ENCODE measurements at places on chromosomes 4 and X.

DNA sequence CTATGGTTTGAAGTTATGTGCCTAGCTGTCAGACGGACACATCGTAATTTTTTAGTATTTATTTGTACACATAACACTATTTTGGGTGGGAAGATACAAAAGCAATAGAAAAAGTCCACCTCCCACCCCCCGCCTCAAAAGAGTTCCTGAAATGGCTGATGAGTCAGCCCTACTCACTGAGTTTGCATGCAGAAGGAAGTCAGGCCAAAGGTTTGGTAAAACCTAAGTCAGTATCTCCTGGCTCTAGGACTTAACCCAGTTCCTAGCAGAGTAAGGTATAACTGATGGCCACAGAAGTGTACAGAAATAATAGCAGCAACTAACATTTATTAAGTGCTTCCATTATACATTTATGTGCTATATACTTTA lies 2.9 kb upstream of the KLHL2 start:
- no peak for DNase-seq

- DNase-seq, result no peak
Measured at GRCh38 chr4:102541697-102542096, 40.5 kb downstream of the NFKB1 start.

- peak; percentile 4 for DNase-seq
Measured at GRCh38 chr4:176340871-176341685, 21.3 kb downstream of the SPCS3 start.

GRCh38 chrX:40746521-40746920 lies 11.2 kb upstream of the MED14 start:
- DNase-seq, result peak; percentile 80

DNA sequence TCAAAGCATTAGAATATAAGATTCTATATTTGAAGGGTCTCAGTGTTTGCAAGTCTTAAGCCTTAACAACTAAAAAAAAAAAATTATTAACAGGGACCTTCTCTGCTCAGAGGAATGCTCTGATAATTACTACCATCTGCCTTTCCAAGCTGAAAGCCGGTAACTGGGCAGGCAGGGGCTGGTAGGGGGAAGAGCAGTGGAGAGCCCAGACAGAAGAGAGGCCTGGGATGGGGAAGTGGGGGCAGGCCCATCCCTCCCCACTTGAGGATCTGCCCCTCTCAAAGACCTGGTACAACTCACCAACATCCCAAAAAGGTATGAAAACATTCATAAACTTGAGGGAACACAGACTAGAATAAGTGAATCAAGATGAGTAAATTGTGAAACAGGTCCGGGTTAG lies 113.9 kb downstream of the QDPR start:
- DNase-seq, result no peak

- DNase-seq, result peak; percentile 4
Measured at GRCh38 chr4:9765091-9765490, 16.3 kb upstream of the DRD5 start.

DNA sequence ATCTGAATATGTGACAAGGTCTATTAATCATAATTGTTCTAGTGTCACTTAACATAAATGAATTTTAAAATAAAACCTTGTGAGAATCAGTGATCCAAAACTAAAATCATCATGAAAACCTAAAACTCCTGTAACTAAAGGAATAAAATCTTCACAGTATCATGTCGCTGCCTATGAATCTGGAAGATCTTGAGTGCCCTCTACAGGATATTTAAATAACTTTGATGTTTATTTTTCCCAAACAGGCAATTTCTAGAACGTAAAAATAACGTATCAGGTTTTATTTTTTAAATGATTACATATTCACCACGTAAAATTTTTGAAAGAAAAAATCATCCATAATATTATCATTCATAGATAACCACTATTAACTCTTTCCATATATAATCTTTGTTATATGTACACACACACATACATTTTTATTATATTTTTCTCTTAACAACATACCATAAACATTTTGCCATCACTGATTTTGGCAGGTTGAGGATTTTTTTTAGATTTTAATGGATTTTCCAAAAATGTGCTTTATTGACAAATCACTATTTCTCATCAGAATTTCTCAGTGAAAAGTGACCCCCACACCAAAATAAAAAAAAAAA lies 79.6 kb downstream of the COMMD8 start:
- peak; percentile 51 for DNase-seq

DNA sequence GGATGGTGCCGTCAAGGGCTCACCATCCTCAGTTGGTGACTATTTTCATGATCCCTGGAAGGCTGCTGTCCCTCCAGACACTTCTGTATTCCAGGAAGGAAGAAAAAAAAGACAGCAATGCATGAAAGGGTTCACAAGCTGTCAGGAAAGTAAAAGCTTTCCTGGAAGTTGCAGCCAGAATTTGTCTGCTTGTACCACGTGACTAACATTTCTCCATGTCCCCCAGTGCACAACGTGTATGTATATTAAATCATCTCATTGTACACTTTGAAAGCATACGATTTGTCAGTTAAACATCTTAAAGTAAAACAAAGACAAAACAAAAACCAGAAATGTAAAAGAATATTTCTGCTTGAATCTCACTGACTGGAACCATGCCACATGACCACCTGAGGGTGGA lies 127.4 kb upstream of the CLNK start:
- no peak for DNase-seq

DNA sequence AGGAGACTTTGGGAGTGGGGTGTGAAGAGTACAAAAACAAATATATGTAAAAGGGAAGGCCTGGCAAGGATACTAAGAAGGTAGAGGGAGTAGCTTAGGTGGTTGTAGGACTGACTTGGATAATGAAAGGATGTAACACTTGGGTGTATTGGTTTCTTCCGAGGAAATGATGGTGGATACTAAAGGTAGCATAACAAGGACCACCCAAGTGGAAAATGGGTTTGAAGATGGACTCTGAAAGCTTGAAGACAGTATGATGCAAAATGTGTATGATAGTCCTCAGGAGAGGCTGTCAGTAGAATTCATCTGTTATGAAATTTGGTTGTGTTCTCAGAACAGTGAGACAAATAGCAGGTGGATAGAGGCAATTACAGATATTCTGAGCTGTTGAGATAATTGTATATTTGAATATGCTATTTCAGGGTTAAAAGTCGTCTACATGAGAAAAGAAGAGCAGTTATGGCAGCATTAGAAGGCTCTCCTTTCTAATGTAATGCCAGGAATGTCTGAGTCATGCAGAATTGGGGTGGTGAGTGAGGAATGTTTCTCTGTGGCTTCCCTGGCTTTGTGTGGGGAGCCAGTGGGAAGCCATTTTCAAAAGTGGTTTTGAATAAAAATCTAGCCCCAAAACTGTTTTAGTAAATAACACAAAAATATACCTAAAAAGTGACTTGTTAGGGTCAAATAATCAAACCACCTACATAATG lies 75.6 kb downstream of the FHIP1A start:
- DNase-seq, result no peak

DNA sequence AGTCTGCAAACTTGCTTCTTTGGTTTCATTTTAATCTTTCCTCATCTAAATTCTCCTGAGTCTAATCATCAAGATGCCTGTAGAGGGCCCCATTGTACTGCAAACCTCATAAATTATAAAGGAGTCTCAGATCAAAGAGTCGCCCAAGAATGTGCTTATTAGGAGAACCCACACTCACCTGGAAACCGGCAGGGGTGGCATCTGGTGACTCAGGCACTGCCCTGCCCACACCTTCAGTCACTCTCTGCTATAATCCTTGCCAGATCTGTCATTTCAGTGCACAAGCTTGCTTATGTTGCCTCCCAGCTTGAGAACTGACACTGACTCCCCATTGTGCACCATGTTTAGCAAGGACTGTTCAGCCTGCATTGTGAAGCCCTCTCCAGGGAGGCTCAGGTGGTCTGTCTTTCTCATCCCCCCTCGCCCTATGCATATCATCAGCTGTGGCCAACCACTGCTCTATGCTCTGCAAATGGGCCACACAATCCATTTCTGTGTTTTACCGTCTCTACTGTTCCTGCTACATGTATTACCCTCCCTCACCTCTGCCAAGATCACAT lies 12.4 kb downstream of the EPGN start:
- DNase-seq, result peak; percentile 16

DNA sequence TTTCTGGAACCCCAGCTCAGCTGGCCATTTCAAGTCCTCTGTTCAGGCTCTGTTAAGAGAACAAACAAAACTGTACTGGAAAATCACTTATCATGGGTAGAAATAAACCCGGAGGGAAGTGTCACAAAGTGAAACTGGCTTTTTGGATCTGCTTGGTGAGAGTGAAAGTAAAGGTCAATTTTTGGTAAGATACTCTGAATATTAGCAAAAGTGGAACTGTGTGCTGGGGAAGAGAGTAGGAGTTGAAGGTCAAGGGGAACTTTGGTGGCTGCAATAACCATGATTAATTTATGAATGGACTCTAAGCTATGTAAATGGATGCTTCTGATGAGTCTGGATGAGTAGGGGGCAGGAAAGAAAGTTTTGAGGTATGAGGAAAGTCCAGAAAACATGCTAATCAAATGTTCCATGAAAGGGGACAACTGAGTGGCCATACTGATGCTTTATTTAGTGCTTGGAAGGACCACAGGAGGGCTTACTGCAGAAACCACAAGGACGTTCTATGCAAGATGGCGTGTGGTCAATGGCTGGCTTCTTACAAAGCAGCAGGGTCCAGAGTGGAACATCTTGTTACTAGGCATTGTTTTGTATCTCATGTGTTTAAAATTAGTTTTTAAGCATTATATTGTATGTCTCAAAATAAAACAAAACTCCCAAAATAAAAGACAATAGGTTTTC lies 36.8 kb upstream of the TNIP3 start:
- DNase-seq, result no peak

DNA sequence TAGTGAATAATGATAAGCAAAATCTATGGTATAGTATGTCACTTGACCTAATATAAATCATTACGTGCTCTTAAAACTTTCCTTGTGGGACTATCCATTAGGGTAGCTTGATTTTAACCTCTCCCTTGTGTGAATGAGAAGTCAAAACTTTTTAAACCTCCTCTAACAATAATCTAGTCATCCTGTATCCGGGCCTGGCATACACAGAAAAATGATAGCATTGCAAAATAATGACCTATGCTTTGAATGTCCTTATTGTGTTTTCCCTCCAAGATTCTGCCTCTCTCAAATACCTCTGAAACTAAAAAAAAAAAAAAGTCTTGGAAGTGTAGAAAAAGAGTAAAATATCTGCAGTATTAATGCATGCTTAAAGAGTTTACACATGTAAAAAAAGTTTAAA lies 250.0 kb upstream of the NDST3 start:
- DNase-seq, result no peak

DNA sequence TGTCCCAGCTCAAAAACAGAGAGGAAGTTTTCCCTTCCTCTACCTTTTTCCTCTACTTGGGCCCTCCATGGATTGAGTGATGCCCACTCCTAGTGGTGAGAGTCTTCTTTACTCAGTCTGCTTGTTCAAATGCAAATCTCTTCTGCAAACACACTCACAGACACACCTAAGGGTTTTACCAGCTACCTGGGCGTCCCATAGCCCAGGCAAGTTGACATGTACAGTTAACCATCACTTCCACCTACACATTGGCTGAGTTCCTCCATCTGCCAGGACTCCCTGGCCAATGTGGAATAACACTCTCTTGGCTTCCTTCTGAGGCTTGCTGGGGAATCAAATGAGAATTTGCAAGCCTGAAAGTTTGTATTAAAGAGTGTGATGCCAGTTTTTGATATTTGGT lies 45.7 kb upstream of the DHRSX start:
- DNase-seq, result no peak

GRCh38 chr4:8272472-8273428 lies 3.2 kb downstream of the HTRA3 start:
- DNase-seq, result no peak

- DNase-seq, result no peak
Measured at GRCh38 chr4:3124070-3124767, 49.7 kb downstream of the HTT start.

- DNase-seq, result no peak
Measured at GRCh38 chrX:152930516-152930915, 32.6 kb downstream of the ZNF185 start.

GRCh38 chrX:103635436-103635835 lies 6.7 kb downstream of the TCEAL1 start:
- no peak for DNase-seq

DNA sequence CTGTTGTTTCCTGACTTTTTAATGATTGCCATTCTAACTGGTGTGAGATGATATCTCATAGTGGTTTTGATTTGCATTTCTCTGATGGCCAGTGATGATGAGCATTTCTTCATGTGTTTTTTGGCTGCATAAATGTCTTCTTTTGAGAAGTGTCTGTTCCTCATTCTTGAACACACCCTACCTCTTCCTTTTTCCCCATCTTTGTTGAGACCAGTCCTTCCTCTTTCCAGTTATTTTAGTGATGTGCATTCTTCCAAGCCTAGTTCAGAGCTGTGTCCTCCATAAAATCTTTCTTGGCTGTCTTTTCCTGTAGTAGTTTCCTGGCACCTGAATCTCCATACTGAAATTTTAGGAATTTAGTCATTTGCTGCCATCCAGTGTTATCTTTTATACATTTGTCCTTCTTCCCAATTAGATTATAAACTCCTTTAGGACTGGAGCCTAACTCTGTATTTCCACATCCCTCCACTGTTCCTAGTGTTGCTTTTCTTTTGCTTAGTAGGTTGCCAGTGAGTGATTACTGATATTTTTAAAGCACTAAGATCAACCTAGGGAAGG lies 11.4 kb downstream of the FHIP1A start:
- DNase-seq, result no peak

DNA sequence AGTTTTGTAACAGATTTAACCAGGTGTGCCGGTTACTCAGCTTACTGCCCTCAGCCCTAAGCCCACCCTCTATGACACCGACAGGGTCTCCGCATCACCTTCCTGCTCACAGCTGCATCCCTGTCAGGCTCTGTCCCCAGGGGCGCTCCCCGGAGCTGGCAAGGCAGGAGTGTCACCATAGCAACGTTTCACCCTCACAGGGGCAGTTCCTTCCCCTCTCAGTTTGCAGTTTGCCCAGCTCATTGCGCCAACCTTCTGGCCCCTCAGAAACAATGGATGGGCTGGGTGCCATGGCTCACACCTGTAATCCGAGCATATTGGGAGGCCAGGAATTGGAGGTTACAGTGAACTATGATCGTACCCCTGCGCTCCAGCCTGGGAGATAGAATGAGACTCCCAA lies 42.6 kb downstream of the RGS12 start:
- no peak for DNase-seq

DNA sequence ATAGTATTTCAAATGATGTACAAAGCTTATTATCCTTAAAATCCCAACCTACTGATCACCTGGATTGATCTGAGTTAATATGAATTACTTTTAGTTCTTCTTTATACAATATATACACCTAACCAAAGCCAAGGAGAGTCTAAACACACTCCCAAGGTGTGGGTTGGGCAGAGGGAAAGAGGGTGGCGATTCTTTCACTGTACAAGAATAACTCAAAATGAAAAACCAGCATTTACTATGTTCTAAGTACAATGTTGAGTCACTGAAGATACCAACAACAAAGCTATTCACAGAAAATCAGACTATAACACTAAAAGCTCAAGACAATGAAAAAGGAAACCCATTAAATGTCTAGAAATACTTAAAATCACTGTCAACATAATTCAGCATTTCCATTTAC lies 46.6 kb downstream of the ANKRD17 start:
- DNase-seq, result no peak

GRCh38 chr4:113572620-113573019 lies 188.9 kb downstream of the CAMK2D start:
- DNase-seq, result no peak
